RPMI7951 (cell line): ENCODE measurements at places on chromosomes 7 and 10. TPM values are rescaled to one million over a fixed set of nuclear protein-coding genes. Genes with fewer than 3 reads are reported as not detected.

- peak; percentile 24 for DNase-seq
Observed at GRCh38 chr7:26493737-26494428, 202.2 kb downstream of the SNX10 start.

Gene EBLN1
- not detected in 2 replicates for total RNA-seq

GRCh38 chr7:35499226-35499625, 195.7 kb downstream of the HERPUD2 start:
- DNase-seq = no peak

DNA sequence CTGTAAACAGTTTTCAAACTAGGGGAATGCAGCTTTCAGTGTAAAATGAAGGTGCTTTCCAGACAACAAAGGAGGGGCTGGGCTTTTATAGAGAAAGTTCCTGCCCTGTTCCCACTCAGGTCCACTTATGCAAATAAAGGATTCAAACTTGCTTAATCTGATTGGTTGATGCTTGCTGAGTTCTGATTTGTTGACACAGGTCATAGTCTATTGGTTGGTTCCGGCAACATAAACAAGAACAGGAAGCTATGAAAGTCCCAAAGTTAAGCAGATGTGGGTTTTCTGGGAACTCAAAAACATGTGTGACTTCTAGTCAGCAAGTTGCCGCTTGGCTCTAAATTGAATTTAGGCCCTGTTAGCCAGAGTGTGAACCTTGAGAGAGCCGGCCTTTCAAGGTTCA, 194.2 kb upstream of the SVIL start:
- peak; percentile 21 for DNase-seq

- DNase-seq = no peak
Observed at GRCh38 chr7:26937306-26937705, 72.9 kb upstream of the SKAP2 start.

- DNase-seq = no peak
Observed at GRCh38 chr10:125027871-125028869, 86.2 kb downstream of the ZRANB1 start.

- no peak for DNase-seq
Observed at GRCh38 chr10:72083790-72084459, 4.4 kb downstream of the SPOCK2 start.
